COR-L47 (cell line): ENCODE measurements at places on chromosomes 13 and 19.
A peak's percentile ranks its signal among the peaks of the same experiment; 100 is the strongest.

DNA sequence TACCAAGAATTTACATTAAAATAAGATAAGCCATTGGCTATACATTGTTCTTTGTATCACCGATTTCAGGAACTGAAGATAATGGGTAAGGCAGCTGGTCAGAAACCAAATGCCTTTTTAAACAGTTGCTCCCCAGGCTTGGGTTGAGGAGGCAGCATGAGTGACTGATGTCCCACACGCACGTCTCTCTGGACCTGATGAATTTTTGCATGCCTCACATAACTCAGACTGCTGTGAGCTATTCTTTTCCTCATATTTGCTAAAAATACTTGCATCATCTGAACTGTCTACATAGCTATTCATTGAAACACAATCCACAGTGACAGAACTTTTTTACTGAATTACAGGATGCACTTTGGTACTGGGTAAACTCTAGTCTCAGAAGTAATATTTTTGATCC, 123.6 kb upstream of the MAB21L1 start:
- DNase-seq = no peak

DNA sequence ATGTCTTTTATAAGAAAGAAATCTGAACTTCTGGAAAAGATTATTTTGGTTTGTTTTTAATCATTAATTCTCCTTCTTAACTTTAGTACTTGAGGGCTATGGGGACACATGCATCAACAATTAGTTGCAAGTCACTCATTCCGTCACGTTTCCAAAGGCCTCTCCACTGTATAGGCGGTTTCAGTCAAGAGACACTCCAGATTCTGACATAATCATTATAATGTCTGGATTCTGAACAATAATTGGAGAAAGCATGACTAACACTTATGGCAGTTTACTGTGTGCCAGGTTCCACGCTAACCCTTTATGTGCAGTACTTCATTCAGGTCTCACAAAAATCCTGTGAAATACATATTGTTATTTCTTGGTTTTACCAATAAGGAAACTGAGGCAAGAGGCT, 71.9 kb downstream of the TNFRSF19 start:
- no peak for DNase-seq

DNA sequence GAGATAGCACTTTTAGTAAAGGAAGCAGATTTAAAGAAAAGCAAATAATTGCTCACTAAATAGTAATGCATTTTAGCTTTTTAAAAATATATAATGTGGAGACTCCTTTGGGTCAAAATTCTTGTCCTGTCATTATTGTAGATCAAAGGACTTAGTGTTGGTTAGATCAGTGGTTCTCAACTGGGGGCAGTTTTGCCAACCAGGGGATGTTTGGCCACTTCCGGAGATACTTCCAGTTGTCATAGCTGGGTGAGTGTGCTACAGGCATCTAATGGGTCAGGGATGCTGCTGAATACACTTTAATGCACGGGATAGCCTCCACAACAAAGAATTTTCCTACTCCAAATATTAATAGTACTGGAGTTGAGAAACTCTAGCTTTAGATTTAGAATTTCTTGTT, 126.8 kb downstream of the LMO7 start:
- no peak for DNase-seq

GRCh38 chr13:79496188-79496587, 15.2 kb downstream of the NDFIP2 start:
- DNase-seq = no peak

GRCh38 chr13:27678306-27679040, 56.8 kb downstream of the POLR1D start:
- DNase-seq = no peak

GRCh38 chr19:31938675-31939074, 406.7 kb upstream of the ZNF507 start:
- no peak for DNase-seq

- peak; percentile 10 for DNase-seq
Measured at GRCh38 chr13:95644601-95645052, at the start of gene DZIP1. Gene DZIP1, minus strand, starts transcription at chr13:95644706. Its CDS starts 2,677 bp downstream, at chr13:95642029.

GRCh38 chr13:36067746-36068381, 63.3 kb downstream of the DCLK1 start:
- no peak for DNase-seq

DNA sequence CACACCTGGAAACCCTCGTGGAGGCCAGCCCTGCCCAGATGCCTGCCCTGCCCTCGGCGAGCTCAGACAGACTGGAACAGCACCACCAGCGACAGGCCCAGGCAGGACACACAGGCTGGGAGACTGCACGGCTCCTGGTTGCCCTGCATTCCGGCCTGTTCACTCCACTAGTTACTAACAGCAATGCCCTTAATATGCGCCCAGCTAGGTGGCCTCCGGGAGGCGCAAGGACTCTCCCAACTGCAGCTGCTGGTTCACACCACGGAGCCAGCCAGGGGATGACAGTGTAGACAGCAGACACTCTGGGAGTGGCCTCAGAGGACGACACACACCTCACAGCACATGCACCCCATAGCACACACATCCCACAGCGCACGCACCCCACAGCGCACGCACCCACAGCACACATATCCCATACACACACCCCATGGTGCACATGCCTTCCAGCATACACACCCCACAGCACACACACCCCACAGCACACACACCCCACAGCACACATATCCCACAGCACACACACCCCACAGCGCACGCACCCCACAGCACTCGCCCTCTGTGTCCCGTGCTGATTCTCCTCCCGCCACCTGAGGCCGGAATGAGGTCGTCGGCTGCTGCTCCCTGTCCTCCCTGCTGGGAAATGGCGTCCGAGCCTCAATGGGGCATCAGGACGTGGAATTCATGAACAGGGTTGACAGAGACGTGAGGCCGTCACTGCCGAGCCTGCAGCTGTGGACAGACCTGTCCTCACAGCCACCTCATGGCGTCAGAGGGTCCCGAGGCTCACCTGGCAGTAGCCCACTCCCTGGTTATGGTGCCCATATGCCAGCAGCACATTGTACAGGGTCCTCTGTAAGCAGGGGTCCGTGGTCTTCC, 13.6 kb downstream of the GRTP1 start:
- DNase-seq = no peak

DNA sequence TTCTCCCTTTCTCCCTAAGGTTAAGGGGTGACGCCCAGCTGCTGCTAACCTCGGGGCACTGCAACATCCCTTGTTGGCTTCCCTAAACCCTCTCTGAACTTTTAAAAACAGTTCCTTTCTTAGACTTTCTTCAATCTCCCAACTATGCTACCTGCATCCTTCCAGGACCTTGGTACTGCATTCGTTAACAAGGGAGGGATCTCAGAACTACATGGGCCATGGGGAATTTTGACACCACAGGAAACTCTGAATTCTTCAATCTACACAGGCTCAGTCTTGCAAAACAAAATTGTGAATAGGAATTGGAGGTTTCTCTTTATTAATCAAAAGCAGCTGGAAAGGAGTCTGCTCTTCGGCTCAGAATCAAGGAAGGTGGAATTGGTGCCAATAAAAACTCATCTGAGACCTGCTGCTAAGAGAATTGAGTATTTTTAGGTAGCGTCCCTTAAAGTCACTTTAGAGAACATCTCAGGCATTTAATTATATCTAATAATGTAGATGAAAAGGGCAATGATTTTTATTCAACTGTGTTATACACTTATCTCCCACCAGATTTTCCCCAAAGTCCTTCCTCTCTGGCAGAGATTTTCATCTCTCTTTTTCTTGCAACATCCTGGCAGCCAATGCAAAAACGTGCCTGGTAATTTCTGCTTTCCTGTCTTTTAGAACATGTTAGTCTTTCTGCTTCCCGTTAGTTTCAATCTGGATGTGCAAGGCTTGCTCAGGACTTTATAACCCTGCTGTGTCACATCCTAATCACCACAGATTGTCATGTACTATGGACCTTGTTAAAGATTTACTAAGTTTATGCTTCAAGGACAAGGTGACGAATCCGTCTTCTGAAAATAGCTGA, 69.1 kb upstream of the SLC15A1 start:
- no peak for DNase-seq

- no peak for DNase-seq
Measured at GRCh38 chr19:10294368-10294697, 4.6 kb downstream of the ICAM5 start.

DNA sequence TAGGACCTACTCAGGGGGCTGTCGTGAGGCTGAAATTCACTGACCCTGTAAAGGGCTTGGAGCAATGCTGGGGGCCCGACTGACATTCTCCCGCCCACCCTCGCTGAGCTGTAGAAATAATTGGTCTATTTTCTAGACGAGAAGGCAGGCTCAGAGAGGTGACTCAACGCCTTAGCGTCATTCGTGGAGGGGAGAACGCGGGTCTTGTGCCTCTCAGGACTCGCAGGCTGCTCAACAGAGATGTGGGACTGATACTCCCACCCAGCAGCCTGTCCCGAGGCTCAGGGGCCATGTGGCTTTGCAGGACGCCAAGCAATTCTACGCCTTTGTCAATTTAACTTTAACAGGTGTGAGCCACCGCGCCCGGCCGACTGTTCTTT, 23.6 kb upstream of the ASPDH start:
- no peak for DNase-seq

GRCh38 chr19:8168537-8168936, 19.1 kb upstream of the FBN3 start:
- DNase-seq = no peak

DNA sequence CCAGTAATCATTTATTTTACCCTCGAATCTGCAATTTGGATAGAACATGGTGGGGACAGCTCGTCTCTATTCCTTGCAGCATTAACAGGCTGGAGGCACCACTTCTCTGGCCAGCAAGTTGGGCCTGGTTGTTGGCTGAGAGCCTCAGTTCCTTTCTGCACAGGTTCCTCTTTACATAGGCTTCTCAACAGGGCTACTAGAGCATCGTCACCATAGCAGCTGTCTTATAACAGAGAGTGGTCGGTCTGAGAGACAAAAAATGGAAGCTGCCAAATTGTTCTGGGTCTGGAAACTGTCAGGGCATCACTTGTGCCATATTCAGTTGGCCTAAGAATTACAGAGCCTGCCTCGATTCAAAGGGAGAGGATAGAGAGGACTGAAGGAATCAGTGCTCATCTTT, 86.7 kb downstream of the DNAJC15 start:
- no peak for DNase-seq

- no peak for DNase-seq
Measured at GRCh38 chr13:29939158-29939557, 88.7 kb upstream of the UBL3 start.

DNA sequence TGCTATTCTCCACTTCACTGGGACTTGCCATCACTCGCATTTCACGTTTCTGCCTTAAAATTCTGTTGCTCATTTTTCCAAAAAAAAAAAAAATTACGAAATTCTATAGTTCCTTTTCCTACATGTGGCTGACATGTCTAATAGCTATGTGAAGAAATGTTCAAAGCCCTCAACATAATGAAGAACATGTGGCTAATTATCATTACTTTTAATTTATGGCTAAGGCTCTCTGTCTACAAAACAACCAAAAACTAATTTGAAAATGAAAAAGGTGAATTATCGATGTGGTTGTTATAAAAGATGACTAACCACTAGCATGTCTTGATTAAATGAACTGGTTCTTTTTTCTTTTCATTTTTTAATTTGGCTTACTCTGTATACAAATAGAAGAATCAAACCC, 940.0 kb downstream of the EFNB2 start:
- DNase-seq = no peak

GRCh38 chr19:306151-306900, 15.1 kb upstream of the PLPP2 start:
- DNase-seq = no peak

GRCh38 chr19:1911995-1912394, 6.8 kb downstream of the ADAT3 start:
- no peak for DNase-seq

GRCh38 chr13:46963904-46964303, 67.1 kb upstream of the HTR2A start:
- no peak for DNase-seq

- no peak for DNase-seq
Measured at GRCh38 chr13:36190771-36191170, 23.6 kb downstream of the SOHLH2 start.

GRCh38 chr13:61600360-61601033, 184.8 kb upstream of the PCDH20 start:
- DNase-seq = no peak

DNA sequence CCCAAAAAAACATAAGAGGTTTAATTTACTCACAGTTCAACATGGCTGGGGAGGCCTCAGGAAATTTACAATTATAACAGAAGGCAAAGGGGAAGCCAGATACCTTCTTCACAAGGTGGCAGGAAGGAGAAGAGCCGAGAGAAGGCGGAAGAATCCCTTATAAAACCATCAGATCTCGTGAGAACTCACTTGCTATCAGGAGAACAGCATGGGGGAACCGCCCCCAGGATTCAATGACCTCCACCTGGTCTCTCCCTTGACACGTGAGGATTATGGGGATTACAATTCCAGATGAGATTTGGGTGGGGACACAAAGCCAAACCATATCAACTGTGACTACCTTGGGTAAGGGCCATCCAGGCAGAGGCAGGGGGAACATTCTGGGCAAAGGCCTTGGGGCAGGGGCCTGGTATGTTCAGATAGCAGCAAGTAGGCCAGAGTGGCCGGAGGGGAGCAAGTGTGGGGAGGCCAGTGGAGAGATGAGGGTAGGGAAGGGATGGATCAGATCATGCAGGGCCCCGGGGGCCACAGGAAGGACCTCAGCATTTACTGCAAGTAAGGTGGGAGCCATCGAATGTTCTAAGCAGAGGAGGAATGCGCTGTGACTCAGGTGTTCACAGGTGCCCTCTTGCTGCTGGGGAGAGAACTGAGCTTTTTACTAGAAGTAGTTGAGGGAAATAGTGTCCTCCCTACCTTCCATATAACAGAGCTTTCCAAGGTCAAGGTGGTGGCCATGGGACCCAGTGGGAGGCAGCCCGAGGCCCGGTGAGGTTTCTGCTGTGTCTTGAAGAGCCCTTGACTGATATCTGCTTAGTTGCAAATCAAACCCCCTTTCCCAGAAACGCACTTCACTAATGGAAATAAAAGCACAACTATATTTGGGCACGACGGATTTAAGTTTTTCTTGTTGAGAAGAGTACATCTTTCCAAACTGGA, 18.0 kb downstream of the RAB3D start:
- DNase-seq = no peak

DNA sequence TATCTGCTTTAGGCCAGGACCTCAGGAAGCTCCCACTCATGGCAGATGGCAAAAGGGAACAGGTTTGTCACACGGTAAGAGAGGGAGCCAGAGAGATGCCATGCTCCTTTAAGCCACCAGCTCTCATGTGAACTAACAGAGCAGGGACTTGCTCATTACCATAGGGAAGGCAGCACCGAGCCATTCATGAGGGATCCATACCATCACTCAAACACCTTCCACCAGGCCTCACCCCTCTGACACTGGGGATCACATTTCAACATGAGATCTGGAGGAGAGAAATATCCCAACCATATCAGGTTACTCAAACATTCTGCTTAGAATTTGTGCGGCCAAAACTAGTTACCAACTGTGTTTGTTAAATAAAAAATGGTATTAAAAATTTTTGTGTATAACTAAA, 427.0 kb downstream of the UQCRFS1 start:
- DNase-seq = no peak

GRCh38 chr13:23645851-23646250, 75.6 kb downstream of the TNFRSF19 start:
- no peak for DNase-seq
